Placental epithelial cell (primary cell): ENCODE measurements at places on chromosomes 12 and 14. TPM values are rescaled to one million over a fixed set of nuclear protein-coding genes. Genes with fewer than 3 reads are reported as not detected.

PRIM1 gene
- 8.1 and 8.2 TPM in 2 replicates for total RNA-seq

ANO4 gene
- total RNA-seq, result 5.9 and 15.1 TPM in 2 replicates

ZFHX2 gene
- 0.39 TPM in 1 of 2 replicates, not detected in the other for total RNA-seq

SERPINA9 gene
- total RNA-seq, result not detected in 2 replicates

CSRP2 gene
- total RNA-seq, result 11.3 and 47.9 TPM in 2 replicates

CAPS2 gene
- total RNA-seq, result 1.6 and 6.3 TPM in 2 replicates

ADAMTS20 gene
- not detected in 2 replicates for total RNA-seq

PRKAG1 gene
- 72.2 and 74.6 TPM in 2 replicates for total RNA-seq

NTF3 gene
- not detected in 2 replicates for total RNA-seq

GALNT8 gene
- total RNA-seq, result under 0.01 TPM in 1 of 2 replicates, not detected in the other
